ENCODE measurements at places on chromosomes 6 and 20.

DNA sequence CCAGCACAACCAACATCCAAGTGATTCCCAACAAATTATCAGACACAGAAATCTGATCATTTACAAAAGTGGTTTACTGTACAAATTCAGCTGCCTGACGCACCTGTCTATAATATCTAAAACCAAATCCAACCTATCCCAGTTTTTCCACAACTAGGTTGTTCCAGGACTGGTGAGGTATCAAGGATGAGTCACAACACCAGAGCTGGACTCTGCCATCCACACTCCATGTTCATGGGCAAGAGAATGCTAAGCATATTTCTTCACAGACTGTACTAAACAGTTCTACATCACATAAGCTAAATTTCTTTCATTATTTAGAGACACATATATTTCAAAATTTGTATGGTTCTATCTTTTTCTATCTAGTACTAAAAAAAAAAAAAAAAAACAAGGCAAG is 141.6 kb downstream of the BTBD9 start:
- DNase-seq: no peak

DNA sequence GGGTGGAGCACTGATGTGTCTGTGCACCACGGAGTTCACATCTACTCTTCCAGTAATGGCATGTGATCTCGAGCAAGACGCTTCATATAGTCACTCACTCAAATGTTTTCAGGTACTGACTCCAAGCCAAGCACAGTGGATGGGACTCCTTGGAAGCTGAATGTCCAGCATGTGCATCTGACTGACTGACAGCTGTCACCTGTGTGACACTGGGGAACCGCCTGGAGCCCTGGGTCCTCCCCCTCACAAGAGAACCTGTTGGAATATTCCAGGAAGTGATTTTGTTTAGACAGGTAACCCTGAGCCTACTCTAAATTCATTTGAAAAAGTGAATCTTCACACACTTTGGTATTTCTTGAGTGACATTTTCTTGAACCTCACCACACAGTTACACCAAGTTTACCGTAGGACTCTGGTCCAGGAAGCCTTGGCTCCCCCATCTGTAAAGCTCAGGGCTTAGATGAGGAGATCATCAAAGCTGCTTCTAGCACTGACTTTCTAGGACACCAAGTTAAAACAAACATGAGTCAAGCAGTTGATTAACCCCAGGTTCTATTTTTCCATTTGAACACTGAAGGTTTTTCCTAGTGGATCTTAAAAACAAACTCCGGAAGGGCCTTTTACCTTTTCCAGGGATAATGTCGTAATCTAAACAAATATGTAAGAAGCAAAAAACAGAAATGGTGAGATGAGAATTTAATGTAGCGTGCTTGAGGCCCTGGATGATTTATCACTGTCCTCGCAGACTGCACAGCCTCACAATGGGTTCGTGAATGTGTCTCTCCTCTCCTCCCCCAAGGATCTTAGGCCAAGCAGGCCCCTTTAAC is 50.1 kb downstream of the EDN3 start:
- no peak for DNase-seq

DNA sequence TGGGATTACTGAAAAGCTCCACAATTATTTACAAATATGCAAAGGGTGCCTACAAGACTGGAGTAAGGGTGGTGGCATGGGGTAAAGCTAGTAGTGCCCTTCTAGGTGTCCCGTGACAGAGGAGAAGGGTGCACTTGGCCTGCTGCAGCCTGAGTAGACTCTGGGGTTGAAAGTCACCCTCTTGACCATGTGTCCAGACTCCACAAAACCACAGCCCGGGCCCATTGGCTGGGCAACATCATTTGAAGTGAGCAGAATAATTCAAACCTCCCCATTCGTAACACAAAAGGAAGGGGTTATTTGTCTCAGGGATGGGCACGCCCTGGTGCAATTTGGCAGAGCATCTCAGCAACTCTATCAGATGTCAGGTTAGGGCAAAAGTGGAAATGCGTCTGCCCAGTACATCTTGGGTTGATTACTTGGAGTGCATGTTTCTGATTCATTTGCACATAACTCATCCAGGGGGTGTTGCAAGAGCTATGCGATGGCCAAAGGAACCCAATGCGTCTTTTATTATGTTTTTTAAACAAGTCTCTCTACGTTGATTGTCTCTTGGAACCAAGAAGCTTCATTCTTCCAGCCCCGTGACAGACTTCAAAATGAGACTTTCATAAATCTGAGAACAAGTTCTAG is 56.7 kb downstream of the ISM1 start:
- DNase-seq: no peak

DNA sequence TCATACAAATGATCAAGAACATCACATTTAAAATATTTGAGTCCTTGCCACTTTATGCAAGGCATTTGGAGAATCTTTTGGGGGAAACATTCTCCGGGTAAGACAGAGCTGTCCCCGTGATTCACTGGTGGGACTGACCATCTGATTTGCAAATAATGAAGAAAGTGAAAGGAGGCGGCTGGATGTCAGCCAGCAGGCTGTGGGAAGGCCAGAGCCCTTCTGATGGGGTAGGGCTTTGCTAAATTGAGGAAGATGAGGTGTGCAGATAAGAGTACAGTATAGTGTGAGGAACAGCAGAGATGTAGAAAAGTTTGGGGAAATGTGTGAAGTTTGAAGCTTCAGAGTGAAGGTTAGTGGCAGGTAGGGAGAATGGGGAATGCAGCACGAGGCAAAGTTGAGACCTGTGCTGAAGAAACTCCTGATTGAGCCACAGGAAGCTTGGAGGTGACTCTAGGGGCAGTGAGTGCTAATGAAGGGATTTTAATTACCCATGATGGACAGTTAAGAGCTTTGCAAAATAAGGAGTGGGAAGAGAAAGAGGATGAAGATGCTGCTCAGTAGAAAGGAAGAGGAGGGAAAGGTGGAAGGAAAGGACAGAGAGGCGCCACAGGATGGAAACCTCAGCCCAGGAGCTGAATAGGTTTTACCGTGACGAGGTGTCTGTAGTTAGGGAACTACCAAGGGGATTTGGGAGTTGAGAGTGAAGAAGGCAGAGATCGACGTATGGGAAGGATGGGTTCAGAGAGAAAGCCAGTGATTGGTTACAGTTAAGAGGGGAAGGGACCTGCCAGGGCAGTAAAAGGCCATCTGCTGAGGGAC is 68.7 kb downstream of the SNX9 start:
- DNase-seq: no peak
